AG04450 (cell line): ENCODE measurements at places on chromosomes 2 and 18.
A peak's percentile ranks its signal among the peaks of the same experiment; 100 is the strongest.

DNA sequence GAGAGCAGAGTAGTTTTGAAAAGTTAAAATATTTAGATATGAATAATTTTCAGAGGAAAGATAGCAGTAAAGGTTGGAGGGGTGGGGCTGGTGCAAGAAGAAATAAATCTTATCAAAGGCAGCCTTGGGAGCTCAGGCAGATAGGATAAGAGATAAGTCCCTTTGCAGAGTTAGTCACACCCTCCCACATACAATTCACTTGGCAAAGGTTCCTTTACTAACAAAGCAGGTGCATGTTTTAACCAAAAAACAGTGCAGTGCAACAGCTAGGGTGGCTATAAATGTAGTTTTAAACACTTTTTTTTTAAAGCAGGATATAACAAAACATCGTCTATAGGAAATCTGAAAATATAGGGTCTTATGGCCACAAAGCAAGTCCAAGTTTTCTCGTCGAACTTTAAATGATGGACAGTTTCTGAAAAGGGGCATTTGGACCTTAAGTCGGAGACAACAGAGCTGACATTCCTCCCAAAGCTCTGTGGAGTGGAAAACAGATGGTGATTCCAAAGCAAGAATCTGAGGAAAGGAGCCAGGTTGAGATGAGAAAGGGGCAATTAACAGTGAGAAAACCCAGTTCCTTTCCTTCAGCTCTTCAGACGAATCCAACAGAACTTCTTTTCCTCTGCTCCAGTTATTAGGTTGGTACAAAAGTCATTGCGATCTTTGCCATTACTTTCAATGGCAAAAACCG is 53.0 kb downstream of the EPHA4 start:
- DNase-seq: no peak

DNA sequence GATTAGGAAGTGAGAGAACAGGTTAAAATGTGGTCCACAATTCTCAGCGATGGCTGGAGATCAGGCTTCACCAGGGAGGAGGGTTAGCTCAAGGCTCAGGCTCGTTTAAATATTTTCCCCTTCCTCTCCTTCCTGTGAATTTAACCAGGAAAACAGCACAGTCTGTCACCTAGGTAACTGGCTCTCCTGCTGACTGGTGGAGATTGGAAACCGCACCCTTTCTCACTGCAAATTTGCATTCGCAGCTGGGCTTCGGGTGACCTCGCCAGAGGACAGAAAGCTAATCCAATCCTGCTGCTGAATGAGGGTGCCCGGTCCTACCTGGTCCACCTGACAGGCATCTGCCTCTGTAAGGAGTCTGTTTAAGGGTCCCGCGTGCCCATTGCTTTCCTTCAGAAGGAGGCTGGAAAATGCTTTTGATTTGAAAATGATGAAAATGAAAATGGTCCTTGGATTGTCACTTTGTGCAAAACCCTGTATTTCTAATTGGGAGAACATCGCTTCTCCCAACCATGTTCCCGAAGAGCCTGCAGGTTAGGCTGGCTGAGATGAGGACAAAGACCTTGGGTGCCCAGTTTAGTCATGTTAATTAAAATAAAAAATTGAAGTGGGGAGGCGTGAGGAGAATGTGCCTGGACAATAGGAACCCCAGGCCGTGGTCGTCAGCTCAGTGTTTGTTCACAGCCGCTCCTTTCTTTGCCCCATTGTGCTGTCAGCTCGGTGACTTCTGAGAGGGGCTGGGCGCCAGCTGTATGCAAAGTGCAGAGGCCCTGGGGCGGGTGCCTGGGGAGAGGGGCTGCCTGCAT is 43.4 kb upstream of the MTCL1 start:
- no peak for DNase-seq

DNA sequence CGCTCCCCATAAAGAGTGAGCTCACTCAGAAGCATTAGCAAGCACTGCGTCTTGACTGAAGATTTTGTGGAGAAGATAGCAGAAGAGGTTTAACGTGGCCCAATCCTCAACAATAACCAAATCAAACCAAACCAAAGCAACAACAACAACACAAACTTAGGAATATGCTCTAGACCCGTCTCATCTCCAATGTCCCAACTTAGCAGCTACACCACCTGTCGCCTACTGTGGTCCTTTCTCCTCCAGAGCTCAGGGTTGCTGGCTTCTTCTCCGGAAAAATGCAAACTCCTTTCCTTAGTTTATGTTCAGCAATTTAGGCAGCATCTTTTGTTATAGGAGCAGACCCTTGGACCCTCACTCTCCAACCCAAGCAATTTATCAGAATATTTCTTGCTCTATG is 301.4 kb downstream of the ZNF521 start:
- DNase-seq: no peak

DNA sequence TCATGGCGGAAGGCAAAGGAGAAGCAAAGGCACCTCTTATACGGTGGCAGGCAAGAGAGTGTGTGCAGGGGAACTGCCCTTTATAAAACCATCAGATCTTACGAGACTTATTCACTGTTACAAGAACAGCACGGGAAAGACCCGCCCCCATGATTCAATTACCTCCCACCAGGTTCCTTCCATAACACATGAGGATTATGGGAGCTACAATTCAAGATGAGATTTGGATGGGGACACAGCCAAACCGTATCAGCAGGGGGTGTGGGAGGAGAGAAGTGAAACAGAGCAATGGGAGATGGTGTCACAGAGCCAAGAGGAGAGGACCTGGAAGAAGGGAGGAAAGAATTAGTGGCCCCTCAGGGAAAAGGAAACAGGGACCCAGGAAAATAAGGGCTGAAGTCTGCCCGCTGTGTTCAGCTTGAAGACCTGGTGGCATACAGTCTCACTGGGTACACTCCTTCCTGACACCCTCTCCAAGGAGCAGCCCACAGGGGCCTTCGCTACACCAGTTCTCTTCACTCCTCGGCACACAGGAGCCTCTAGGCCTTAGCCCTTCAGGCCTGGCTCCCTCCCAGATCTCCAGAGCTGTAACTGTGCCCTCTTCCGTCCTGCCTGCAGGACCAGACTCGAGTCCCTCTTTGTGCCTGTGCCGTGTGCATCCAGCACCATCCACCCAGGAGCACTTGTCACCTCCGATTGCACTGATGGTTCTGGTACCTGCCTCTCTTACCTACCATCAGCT is 262.1 kb downstream of the EIPR1 start:
- no peak for DNase-seq

DNA sequence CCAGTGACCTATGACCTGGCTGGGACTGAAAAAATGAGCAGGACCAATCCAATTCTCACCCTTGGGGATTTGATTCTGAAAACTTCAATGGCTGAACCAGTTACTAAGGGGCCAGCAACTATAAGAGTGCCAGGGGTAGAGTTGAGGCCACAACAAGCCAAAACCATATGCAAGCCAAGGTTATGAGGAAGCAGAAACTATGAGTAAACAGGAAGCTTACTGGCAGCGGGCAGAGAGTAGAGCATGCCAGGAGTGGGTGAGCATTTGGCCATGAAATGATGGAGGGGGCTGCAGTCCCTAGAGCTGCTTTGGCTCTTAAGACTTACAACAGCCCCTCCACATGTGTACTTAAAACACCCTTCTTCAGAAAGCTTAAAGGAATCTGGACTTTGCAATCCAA is 82.4 kb downstream of the RBMS1 start:
- no peak for DNase-seq

- peak; percentile 72 for DNase-seq
Observed at GRCh38 chr2:32926708-32927084, 20.1 kb upstream of the LTBP1 start.

GRCh38 chr2:99431587-99432275 is 58.1 kb downstream of the REV1 start:
- DNase-seq: no peak

DNA sequence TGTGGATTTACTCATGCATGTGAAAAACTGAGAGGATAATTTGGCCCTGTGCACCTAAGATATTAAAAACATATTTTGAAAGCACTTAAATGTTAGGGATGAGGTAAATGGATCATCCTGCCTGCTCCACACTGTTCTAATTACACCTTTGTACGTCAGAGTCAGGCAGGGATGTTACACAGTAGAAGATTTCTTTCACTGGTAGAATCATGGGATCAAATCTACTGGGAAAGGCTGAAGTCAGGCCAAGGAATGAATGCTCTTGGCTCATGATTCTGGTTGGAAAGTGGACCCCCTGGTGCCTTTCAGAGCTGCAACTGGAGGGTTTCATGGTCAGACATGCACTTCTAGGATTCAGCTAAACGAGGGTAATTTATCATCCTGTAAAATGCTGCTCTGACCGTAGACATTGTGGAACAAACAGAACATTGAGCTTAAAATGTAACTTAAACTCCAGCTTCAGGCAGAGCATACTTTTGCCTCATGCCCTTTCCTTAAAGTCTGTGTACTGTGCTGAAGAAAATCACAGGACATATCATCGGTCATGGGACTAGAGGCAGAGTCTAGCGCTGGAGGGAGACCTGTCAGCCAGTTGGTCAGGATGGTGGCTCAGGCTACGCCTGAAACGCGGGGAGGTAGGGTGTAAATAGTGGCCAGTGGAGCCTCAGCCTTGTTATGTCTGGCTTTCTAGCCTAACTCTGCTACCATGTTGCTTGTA is 4.9 kb downstream of the KCNE4 start:
- no peak for DNase-seq

DNA sequence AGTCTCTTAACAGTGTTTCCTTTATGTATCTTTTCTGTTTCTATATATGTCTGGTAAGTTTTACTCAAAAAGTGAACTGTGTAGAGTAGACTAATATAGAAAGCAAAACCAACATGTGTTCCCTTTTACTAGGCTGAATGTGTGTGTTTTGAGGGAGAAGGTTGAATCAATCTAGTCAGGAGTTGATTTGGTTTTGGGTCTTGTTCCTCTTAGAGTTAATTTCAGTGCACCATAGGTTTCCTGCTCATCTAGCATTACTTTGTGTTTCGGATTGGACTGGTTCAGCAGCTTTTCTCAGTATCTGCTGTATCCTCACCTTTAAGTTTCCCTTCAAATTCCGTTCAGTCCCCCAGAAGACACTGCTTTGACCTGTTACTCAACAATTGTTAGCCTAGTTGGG is 52.0 kb upstream of the TRIM43 start:
- no peak for DNase-seq

DNA sequence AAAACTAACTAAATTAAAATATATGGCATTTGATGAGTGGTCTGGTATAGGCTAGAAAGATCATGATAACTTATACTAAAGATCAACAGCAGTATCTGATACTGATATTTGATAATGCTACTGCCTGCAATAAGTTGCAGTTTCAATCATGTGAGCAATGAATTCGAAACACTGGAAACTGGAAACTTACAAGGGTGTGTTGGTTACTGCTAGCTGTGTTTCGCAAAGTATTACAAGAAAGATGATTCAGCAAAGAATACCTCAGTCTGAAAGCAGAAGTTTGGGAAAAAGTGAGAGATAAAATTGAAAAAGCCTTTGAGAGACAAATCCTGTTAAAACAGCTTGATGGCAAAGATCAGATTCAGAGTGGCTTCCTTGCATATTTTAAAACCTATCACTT is 294.5 kb downstream of the CCDC178 start:
- DNase-seq: no peak

DNA sequence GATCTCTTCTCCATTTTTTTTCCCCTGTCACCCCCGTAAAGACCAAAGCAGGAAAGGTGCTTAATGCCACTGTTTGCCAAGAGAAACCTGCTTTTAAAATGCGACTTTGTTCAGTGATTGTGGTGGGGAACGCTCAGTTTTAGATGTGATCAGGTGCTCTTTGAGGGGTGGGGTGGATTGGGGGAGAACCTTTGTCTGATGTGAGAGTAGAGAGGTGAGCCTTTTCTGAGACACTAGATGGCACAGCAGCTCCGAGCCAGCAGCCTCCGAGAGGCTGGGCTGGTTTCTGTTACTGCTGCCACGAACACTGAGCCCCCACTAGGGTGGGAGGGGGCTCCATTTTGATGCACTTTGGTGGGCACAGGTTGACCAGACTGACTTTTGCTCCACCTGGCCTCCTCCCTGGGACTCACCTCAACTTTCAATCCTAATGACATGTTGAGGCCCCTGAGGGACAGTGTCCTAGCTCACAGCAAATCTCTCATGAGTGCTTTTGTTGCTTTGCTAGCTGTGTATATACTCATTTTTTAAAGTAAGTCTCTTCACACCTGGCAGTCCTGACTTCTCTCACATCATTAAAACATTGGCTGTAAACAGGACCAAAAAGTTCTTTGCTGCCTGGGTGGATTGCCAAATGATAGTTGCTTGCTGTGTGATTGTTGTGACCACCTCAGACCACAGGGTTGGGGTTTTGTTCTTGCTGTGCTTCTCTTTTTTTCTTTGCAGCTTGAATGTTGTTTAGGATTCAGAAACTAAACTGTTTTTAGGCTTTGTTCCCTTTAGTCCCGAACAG is 98.2 kb upstream of the MAP3K20 start:
- no peak for DNase-seq

- DNase-seq: no peak
Observed at GRCh38 chr2:127490283-127490682, 36.0 kb downstream of the IWS1 start.

DNA sequence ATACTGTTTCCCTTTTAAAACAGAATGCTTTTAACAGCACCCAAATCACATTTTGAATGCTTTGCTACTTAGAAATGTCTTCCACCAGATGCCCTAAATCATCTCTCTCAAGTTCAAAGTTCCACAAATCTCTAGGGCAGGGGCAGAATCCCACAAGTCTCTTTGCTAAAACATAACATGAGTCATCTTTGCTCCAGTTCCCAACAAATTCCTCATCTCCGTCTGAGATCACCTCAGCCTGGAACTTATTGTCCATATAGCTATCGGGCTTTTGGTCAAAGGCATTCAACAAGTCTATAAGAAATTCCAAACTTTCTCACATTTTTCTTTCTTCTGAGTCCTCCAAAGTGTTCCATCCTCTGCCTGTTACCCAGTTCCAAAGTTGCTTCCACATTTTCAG is 1374.5 kb upstream of the NXPH2 start:
- no peak for DNase-seq

- DNase-seq: no peak
Observed at GRCh38 chr2:62184512-62185230, 11.2 kb upstream of the B3GNT2 start.

DNA sequence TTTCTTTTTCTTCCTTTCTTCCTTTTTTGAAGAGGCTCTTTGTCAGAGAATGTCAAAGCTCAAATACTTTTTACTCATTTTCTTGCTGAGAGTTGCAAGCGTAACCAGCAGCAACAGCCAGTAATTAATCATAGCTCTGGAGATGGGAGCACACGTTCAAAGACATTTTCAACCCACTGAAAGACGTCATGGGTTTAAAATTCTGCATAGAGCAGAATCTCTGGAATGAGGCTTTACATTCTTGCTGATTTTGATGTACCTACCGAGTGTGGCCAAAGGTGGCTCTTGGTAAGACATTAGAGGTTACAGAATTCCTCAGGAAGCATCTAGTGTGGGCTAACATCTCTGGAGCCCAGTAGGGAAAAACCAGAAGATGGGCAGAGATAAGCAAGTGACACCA is 292.5 kb downstream of the MTX2 start:
- no peak for DNase-seq

GRCh38 chr18:9841752-9842151 is 44.0 kb upstream of the TXNDC2 start:
- DNase-seq: no peak

- no peak for DNase-seq
Observed at GRCh38 chr2:23106242-23106785, 278.7 kb upstream of the KLHL29 start.

- DNase-seq: peak; percentile 70
Observed at GRCh38 chr2:40034198-40034597, 255.1 kb upstream of the THUMPD2 start.

- DNase-seq: no peak
Observed at GRCh38 chr2:7108792-7109532, 191.8 kb downstream of the RNF144A start.

GRCh38 chr18:13568443-13569392 is 157.6 kb downstream of the FAM210A start:
- DNase-seq: no peak
